ENCODE measurements at places on chromosomes 3 and 15. TPM values are rescaled to one million over a fixed set of nuclear protein-coding genes. Genes with fewer than 3 reads are reported as not detected.

- H3K4me1 ChIP-seq, result no peaks in the 10 kb centered on the region
- no peak for DNase-seq
- no peaks in the 10 kb centered on the region for H3K36me3 ChIP-seq
- H3K27ac ChIP-seq, result no peak overlapping the region
- no peak overlapping the region for H3K4me3 ChIP-seq
- no peaks in the 10 kb centered on the region for H3K27me3 ChIP-seq
Measured at GRCh38 chr3:131174752-131175151, 148.1 kb downstream of the NEK11 start.

GRCh38 chr15:69415381-69415780 lies 1.2 kb downstream of the KIF23 start:
- H3K4me3 ChIP-seq, result peak overlapping the region; percentile 84
- peaks cover 33% of the 10 kb centered on the region for H3K4me1 ChIP-seq
- H3K36me3 ChIP-seq, result peaks cover 19% of the 10 kb centered on the region
- peak overlapping the region; percentile 96 for H3K27ac ChIP-seq
- no peak for DNase-seq
- H3K27me3 ChIP-seq, result no peaks in the 10 kb centered on the region

NMD3 gene
- 53.9 TPM for total RNA-seq

- peak within 1 kb of the TSS; percentile 89 for H3K4me3 ChIP-seq
- peak; percentile 26 for DNase-seq
- H3K27me3 ChIP-seq, result peaks cover 44% of the 10 kb centered on the region
- peak within 1 kb of the TSS; percentile 70 for H3K27ac ChIP-seq
- H3K36me3 ChIP-seq, result no peaks in the 10 kb centered on the region
- H3K4me1 ChIP-seq, result peaks cover 31% of the 10 kb centered on the region
Measured at GRCh38 chr3:16884748-16885592, at the start of gene PLCL2. Gene PLCL2, plus strand, starts transcription at chr3:16884955. Its CDS starts 85 bp downstream, at chr3:16885040.

DNA sequence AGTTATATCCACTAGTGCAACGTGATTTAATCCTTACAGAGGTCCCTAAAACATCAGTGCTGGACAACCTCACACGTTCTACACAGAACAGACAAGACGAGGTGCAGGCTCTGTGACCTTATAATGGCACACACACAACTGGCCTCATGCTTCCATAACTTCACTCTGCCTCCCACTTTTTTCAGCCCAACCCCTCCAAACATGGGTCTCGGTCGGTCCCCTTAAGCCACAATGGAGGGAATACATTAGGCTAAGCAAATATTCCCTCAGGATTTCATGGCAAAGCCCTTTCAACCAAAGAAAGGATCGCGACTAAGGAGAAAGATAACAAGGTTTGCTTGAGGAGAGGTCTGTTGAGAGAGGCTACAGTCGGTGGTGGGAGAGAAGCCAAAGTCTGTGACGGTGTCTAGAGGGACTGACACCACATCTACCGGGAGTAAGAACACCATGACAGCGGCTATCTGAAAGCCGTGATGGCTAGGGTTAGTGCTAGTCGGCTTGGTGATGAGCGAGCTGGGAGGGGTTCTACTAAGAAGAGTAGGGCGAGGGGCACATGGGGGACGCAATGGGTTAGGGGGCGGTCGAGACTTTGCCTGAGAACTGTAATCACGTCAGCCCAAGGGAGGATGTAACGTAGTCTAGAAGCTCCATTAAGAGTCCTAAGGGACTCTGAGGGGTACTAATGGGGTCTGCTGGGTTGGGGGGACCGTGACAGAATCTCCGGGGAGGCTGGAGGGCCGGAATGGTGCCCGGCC lies 1.0 kb downstream of the MYO9A start:
- peak overlapping the region; percentile 97 for H3K27ac ChIP-seq
- DNase-seq, result peak; percentile 24
- H3K27me3 ChIP-seq, result no peaks in the 10 kb centered on the region

TM4SF1 gene
- 43.5 TPM for total RNA-seq

DNA sequence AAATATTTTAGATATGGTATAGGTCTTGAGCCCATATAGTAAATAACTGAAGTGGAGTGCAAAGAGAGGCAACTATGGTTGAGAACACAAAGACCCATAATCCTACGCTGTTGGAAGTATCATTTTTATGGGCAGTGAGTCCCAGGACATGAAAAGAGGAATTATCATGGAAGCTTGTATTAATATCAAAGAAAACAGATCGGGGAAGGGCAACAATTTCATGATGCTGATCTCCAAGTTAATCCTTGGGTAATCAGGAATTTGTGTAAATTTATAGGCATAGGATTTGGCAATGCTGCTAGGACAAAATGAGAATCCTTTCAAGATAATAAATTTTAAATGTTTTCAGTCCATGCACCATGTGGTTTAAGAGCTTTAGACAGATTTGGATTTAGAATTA lies 40.2 kb upstream of the PYDC2 start:
- H3K27ac ChIP-seq, result no peak overlapping the region
- no peaks in the 10 kb centered on the region for H3K4me1 ChIP-seq
- no peak overlapping the region for H3K4me3 ChIP-seq
